Neuronal stem cell (in vitro differentiated cells): ENCODE measurements at places on chromosomes 3 and 15.

GRCh38 chr3:101646726-101647125 is 30.2 kb downstream of the ZBTB11 start:
- DNase-seq: no peak

- no peak for DNase-seq
These were observed 25.6 kb downstream of the RASGRP1 start for GRCh38 chr15:38539008-38539343.

DNA sequence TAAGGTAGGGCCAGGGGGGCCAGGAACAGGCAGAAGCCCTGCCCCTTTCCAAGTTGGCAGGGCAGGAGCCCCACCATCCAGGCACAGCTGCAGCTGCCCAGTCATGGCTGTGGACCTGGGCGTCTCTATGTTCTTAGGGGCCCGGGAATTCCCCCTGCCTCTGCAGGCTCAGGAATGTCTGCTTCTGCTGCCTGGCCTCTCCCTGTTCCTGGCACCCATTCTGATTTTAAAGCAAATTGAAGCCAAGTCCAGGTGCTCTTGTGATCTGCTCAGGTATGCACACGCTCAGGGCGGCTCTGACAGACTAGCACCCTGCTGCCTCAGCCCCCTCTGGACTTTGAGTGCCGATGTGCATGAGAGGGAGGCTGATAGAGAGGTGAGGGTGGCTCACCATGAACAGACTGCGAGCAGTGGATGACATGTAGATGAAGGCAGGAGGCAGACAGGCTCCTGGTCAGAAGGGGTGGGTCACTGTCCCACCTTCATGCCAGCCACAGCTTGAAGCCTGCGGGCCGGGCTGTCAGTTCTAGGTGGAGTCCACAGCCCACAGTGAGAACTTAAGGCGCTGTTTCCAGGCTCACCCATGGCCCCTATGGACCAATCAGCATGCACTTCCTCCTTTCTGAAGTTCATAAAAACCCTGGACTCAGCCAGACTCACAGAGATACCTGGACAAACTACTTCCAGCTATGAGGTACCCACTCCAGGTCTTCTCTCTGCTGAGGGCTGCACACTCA is 747.8 kb upstream of the GBE1 start:
- no peak for DNase-seq

- DNase-seq: no peak
These were observed 36.6 kb downstream of the TJP1 start for GRCh38 chr15:29785642-29786041.

- no peak for DNase-seq
These were observed 258.7 kb upstream of the TGFBR2 start for GRCh38 chr3:30347679-30348216.

GRCh38 chr3:48440590-48440958 is 517 bp downstream of the TMA7 start:
- DNase-seq: no peak

GRCh38 chr3:188746291-188746783 is 425.4 kb upstream of the TPRG1 start:
- DNase-seq: no peak

GRCh38 chr15:95894407-95894956 is 436.0 kb upstream of the NR2F2 start:
- DNase-seq: no peak
